ENCODE measurements at places on chromosomes 7 and 10. TPM values are rescaled to one million over a fixed set of nuclear protein-coding genes. Genes with fewer than 3 reads are reported as not detected.

DNA sequence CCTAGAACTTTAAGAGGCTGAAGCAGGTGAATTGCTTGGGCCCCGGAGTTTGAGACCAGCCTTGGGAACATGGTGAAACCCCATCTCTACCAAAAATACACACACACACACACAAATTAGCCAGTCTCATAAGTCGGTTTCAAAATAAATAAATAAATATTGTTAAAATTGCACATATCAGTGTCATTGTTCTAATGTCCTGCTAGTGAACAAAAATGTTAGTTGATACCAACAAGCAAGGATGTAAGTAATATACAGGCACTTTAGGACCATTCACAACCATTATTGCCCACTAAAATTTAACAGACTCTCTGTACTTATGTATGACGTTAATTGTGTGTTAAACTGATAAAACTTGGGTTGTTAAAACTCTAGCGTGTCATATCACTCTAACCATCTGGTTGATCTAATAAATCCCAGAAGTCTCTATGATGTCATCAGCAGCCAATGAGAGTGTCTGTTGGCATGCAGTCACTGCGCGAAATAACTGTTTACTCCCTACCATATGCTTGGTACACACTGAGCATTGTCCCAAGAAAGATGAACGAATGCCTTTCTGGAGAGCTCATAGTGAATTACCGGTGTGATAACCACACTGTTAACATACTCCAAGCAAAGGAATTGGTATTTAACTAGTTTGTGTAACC lies 30.4 kb upstream of the OTUD1 start:
- peak; percentile 73 for DNase-seq

DNA sequence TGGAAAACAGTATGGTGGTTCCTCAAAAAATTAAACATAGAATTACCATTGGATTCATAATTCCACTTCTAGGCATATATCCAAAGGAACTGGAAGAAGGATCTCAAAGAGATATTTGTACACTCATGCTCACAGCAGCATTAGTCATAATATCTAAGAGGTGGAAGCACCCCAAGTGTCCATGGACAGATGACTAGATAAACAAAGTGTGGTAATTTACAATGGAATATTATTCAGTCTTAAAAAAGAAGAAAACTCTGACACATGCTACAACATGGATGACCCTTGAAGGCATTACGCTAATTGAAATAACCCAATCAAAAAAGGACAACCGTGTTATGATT lies 594.2 kb downstream of the KCNMA1 start:
- no peak for DNase-seq

DNA sequence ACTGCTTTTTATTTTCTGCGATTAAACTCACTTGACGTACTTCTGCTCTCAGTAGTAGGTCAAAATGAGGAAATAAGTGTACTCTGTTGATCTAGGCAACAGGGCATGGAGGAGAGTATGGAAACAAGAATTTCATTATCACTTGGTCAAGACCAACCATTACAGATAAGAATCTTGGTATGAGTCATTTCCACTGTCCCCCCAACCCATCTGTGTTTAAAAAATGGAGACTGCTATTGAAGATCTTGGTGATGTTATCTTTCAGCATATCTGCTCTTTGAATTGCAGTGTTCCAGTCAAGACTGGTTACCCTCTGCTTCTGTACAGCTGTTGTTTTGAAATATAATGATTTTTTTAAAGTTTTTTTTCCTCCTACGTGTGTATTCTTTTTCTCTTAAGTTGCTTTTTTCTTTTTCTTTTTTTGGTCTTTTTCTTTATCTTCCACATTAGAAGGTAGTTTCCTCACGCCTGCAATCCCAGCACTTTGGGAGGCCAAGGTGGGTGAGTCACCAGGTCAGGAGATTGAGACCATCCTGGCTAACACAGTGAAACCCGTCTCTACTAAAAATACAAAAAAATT lies 11.7 kb downstream of the STAM start:
- no peak for DNase-seq

The HTRA1 gene
- 69.1 TPM for polyA plus RNA-seq

DNA sequence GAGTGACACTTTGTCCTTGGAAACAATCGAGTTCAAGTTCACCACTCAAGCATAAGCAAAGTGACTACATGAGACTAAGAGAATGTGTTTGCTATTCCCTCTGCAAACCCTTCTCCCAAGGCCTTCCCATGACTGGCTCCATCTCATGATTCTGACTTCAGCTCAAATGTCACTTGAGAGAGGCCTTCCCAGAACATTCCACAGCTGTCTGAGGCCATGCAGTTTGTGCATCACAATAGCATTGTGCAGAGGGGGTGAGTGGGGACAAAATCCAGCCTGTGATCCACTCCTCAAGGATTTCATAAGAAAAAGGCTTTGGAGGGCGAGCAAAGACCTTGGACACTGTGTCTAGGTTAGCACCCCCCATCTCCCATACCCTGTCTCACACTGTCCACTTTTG lies 6.9 kb upstream of the LRMDA start:
- no peak for DNase-seq

Data from right lung (tissue), 10 donors.